ENCODE measurements at places on chromosomes 13 and 19.

- DNase-seq: no peak
Observed at GRCh38 chr19:54312436-54313377, at the start of gene LILRA5. Gene LILRA5, minus strand, starts transcription at chr19:54313166. Its CDS starts 147 bp downstream, at chr19:54313019.

DNA sequence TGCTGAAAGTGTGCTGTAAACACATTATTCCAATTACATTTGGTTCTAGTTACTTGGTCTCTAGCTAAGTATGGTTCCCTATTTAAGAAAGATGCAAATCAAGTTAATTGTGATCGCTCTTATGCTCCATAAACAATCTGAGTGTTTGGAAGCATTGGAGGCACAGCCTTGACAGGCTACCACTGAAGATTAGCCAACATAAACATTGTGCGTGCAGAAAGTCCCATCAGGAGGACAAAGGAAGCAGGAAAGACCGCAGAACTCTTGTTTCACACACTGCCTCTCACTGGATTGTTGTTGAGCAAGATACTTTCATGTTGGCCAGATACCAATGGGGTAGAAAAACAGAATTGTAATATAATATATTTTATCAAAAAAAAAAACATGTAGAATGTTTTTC is 814.4 kb downstream of the EFNB2 start:
- no peak for DNase-seq

DNA sequence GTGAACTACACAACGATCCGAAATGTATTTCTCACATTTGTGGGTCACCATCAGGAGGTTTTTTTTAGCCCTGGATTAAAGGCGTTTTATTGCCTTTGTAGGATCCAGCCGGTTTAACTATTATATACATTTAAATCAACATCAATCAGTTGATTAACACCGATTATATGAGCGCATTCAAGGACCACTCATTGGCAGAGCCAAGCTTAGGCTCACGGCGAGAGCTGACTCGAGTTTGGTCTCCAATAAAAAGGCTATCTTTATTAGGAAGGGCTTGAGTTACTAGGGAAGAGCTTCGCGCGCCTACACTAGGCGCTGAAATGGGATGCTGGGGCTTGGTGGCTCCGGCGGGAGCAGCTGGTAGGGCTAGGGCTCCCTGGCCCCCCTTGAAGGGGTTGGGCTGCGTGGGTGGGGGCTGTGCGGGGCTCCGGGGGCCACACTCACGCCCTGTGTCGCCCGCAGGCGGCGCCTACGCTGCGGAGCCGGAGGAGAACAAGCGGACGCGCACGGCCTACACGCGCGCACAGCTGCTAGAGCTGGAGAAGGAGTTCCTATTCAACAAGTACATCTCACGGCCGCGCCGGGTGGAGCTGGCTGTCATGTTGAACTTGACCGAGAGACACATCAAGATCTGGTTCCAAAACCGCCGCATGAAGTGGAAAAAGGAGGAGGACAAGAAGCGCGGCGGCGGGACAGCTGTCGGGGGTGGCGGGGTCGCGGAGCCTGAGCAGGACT is 4.2 kb downstream of the PDX1 start:
- DNase-seq: no peak

- DNase-seq: no peak
Observed at GRCh38 chr19:42092350-42092749, 16.4 kb downstream of the ZNF574 start.

DNA sequence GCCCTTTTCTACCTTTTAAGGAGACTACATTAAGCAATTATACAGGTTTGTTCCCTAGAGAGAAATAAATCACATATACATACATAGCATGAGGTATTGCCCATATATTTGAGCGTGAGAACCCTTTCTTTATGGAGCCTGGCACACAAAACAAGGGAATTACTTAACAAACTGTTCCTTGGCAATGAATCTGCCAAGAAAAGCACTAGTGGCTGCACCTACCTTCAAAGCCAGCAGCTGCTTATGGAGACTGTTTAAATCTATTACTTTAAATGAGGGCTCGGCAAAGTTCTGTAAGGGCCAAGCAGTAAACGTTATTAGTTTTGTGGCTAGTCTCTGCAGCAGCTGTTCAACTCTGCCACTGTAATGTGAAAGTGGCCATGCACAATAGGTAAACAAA is 7.0 kb downstream of the RFX1 start:
- DNase-seq: no peak

DNA sequence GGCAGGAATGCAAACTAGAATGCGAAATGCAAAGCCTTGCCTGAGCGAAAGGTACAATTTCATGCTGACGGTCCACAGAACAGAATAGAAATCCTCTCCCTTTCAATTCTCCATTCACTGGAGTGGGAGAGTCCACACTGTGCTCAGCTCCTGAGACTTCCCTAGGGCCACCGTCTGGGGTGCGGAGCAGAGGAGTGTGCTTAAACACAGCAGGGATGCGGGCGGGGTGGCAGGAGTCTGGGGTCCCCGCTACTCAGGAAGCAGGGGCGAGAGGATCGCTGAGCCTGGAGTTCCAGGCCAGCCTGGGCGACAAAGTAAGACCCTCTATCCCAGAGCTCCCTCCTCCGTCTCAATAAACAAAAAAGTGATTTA is 552 bp upstream of the ZNF816 start:
- no peak for DNase-seq

DNA sequence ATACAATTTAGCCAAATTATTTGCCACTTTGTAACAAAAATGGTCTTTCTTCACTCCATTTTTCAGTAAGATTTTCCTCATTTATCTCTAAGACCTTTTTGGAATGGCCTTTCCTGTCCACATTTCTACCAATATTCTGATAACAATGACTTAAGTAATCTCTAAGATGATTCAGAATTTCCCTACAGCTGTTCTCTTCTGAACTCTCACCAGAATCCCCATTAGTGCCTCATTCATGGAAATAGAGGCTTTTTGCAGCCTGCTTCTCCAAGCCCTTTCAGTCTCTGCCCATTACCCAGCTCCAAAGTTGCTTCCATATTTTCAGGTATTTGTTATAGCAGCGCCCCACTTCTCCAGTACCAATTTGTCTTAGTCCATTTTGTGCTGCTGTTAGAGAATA is 867.0 kb downstream of the GPC5 start:
- DNase-seq: no peak

GRCh38 chr19:412356-413355 is 3.7 kb upstream of the C2CD4C start:
- DNase-seq: no peak

GRCh38 chr19:4059891-4060620 is 6.6 kb downstream of the ZBTB7A start:
- DNase-seq: peak; percentile 67

DNA sequence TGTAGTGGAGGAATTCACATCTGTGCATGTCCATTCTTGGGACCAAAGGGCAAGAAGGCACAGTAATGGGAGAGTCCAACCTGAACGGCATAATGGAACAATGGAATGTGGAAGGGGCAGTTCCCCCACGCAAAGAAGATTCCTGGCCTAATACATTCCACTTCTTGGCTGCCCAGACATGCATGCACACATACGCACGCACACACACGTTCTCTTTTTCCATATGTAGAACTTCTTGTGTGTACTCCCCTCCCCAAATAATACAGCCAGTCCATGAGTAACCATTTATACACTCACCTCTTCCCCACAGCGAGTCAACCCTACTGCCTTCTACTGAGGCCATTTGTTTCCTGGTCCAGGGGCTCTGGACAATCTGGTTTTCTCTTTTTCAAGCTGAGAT is 6.0 kb upstream of the STK24 start:
- DNase-seq: no peak

- no peak for DNase-seq
Observed at GRCh38 chr19:14021474-14021873, 6.5 kb upstream of the RLN3 start.

DNA sequence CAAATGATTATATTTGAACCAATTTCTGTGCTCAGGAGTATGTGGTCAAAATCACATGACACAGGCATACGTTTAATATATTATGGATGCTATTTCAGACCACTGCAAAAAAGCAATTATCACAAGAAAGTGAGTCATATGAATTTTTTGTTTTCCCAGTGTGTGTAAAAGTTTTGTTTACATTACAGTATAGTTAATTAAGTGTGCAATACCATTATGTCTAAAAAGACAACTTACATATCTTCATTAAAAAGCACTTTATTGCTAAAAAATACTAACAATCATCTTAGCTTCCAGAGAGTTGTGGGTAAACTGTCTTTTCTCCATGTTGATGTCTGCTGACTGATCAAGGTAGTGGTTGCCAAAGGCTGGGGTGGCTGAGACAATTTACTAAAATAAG is 347.2 kb upstream of the PCDH9 start:
- no peak for DNase-seq

DNA sequence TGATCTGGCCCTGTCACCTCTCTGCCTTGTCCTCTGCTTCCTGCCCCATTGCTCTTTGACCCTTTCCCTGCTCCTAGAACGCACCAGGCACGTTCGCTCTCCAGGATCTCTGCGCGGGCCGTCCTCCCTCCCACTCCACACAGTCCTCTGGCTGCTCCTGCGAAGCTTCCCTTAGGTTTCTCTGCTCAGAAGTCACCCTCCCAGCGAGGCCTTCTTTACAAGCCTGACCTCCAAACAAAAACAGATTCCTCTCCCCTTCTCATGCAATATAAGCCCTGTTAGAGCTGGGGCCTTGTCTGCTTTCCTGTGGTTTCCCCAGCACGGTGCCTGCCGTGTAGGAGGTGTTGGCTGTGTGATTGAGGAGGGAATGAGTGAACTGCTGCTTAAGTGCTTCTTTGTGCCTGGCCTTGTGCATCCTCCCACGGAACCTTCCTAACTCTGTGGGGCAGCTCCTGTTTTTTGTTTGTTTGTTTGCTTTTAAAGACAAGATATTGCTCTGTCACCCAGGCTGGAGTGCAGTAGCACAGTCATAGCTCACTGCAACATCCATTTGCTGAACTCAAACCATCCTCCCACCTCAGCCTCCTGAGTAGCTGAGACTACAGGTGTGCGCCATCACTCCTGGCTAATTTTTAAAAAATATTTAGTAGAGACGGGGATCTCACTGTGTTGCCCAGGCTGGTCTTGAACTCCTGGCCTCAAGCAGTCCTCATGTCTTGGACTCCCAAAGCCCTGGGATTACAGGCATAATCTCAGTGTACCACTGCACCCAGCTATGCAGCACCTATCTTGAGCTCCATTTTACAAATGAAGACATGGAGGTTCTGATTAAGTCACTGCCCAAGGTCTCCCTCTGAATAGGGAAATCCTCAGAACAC is 82.0 kb downstream of the SIPA1L3 start:
- no peak for DNase-seq

DNA sequence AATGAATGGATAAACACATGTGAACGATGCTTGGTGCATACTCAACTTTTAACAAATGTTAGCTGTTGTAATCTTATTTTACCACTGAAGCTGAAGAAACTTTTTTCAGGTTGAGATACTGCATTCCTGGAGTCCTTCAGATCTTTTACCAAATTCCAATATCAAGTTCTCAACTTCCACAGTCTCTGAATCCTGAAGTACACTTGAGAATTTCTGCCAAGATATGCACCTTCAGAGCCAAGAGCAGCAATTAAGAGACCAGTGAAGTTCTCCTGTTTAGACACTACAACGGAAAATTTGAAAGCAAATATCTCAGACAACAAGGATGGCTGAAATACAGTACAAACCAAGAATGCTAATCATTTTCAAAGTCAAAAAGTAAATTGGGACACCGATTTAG is 84.6 kb upstream of the MTIF3 start:
- no peak for DNase-seq

GRCh38 chr13:91401920-91402319 is 3.5 kb downstream of the GPC5 start:
- DNase-seq: no peak

GRCh38 chr13:46947425-46948191 is 50.8 kb upstream of the HTR2A start:
- DNase-seq: no peak

DNA sequence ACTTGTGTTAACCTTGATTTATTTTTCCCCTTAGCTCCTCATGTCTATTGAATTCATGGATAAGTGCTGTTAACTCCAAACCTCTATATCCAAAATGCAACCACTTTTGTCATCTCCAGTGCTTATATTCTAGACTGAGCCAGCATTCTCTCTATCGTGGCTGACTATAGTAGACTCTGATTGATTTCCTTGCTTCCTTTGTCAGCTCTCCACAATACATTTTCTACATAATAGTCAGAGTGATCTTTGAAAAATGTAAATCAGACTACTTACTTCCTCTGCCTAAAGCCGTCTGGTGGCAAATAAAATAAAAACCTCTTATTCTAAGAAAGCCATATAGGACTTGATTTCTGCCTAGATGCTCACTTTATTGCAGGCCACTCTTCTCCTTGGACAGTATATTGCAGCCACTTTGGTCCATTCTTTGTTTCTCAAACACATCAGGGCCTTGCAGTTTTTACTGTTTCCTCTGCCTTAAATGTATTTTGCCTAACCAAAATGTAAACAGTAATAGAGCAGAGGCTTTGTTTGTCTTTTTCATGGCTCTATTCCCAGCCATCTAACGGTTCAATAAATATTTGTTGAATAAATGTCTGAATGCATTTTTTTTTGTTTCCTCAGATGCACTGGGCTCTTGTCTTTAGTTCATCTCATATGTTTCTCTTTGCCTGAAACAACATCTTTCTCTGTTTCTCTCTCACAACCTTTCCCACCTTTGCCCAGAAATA is 243.6 kb upstream of the CSNK1A1L start:
- DNase-seq: no peak

DNA sequence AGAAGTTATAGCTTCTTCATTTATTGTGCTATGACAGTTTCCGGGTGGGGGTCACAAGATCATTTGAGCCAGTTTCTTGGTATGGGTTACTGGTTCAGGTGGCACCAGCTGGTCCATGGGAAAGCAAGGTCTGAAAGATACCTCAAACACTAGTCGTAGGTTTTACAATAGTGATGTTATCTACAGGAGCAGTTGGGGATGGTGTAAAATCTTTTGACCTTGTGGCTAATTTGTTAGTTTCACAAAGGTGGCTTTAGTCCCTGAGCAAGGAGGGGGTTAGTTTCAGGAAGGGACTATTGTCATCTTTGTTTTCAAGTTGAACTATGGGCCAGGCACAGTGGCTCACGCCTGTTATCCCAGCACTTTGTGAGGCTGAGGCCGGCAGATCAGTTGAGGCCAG is 24.6 kb downstream of the CHST8 start:
- no peak for DNase-seq

DNA sequence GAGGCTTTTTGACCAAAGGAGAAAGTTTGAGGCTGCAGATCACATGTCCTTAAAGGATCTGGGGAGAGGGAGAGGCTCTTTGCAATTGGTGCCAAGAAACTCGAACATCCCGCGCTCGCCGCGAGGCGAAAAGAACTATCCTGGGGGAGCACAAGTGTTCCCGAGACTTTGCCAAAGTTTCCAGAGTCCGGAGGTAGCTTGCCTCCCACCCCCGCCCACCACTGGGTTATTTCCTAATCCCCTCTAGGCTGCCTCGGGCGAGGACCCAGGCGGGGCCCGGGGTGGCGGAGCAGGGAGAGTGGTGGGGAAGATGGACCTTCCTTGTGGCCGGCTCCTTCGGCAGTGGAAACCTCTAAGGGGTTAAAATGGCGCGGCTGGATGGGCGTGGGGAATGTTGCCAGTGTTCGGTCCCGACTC is 114.5 kb downstream of the KCNRG start:
- no peak for DNase-seq

All from activated gamma-delta T cell treated with anti-CD3 and anti-CD28 coated beads, Interleukin-2, amount 50 U/mL, for 16 hours (primary cell).